HuH-7.5 (cell line): ENCODE measurements at places on chromosomes 6 and 20.

DNA sequence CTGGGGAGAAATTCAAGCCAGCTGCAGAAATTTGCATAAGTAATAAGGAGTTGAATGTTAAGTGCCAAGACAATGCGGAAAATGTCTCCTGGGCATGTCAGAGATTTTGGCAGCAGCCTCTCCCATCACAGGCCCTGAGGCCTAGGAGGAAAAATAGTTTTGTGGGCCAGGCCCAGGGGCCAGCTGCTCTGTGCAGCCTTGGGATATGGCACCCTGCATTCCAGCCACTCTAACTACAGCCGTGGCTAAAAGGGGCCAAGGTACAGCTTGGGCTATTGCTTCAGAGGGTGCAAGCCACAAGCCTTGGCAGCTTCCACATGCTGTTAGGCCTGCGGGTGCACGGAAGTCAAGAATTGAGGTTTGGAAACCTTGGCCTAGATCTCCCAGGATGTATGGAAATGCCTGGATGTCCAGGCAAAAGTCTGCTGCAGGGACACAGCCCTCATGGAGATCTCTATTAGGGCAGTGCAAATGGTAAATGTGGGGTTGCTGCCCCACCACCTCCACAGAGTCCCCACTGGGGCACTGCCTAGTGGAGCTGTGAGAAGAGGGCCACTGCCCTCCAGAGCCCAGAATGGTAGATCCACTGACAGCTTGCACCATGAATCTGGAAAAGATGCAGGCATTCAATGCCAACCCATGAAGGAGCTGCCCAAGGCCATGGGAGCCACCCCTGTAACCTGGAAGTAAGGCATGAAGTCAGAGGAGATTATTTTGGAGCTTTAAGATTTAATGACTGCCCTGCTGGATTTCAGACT, 126.5 kb downstream of the DTNBP1 start:
- DNase-seq = no peak

GRCh38 chr6:149169761-149170511, 147.6 kb upstream of the TAB2 start:
- DNase-seq = no peak

DNA sequence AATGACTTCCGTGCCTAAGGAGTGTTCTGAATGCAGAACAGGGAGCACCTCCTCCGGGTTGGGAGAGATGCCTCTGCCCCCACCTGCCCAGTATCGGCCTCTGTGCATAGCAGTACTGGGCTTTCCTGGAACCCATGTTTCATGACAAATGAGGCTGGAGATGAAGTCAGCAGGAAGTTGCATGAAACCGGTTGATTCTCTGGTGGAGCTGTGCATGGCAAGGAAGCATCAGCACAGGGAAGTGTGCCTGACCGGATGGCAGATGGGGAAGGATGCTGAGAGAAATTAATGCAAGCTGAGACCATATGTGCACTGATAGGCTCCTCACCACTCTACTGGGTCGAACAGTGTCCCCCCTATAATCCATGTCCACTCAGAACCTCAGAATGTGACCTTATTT, 155.5 kb downstream of the CDH26 start:
- DNase-seq = no peak

DNA sequence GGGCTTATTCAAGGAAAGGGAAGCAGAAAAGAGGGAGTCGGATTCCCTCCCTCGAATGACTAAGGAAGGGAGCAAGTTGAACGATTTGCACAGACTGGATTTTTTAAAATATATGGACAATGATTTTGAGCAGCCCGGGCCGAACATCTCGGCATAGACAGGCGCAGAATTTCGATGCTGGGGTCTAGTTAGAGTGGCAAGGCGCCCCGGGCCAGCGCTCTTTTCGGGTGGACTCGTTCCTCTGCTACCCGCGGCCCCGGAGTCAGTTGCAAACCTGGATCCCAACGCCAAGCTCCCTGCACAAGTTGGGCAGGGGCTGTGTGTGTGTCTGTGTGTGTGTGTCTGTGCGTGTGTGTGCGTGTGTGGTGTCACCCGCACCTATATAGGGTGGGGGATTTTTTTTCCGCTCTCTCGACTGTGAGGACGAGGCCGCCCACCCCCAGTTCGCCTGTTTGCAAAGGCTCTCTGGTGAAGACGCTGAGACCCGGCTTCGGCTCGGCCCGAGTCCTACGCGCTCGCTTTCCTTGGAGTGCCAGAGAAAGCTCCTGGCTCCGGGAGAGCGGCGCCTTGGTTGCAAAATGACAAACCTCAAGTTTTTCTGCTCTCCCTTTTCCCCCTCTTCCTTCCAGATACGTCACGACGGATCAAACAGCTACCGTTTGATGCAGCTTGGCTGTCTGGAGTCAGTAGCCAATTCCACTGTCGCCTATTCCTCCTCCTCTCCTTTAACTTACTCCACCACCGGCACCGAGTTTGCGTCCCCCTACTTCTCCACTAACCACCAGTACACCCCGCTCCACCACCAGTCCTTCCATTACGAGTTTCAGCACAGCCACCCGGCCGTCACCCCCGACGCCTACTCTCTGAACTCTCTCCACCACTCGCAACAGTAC, 1.4 kb downstream of the TFAP2D start:
- DNase-seq = no peak

DNA sequence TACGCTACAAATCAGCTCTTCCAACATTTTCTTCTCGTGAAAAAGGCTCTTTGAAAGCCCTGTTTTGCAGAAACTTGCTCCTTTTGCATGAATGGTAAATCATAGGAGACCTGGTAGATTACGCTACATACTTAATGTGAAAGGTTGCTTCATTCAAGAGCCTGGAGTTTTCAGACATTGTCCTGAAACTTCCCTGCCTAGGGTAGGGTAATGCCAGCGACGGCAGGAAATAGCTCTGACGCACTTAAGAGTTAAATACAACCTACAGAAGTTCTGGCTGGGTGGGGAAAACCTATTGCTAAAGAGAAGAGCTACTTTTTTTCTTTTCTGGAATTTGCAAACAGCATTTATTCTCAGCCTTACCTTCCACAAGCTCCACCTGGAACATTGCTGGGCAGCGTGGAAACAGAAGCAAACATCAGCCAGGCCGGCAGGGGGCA, 144.5 kb downstream of the LPA start:
- no peak for DNase-seq
